ENCODE measurements at places on chromosomes 7 and 10. TPM values are rescaled to one million over a fixed set of nuclear protein-coding genes. Genes with fewer than 3 reads are reported as not detected.

The MACROH2A2 gene
- polyA plus RNA-seq, result 142 TPM

The HUS1 gene
- polyA plus RNA-seq, result 19.0 TPM

The ZCWPW1 gene
- polyA plus RNA-seq, result 18.0 TPM

The C7orf57 gene
- polyA plus RNA-seq, result not detected

The NKX2-3 gene
- not detected for polyA plus RNA-seq

The A1CF gene
- 0.07 TPM for polyA plus RNA-seq

The CYP3A7 gene
- 0.14 TPM for polyA plus RNA-seq

The NRAP gene
- polyA plus RNA-seq, result 0.11 TPM

The FLNC gene
- 194 TPM for polyA plus RNA-seq

The OGDHL gene
- 21.4 TPM for polyA plus RNA-seq

The NEUROG3 gene
- polyA plus RNA-seq, result not detected

The PKD2L1 gene
- polyA plus RNA-seq, result not detected

The NKX1-2 gene
- not detected for polyA plus RNA-seq

The GTF2IRD2 gene
- polyA plus RNA-seq, result 24.3 TPM

The CTTNBP2 gene
- 30.0 TPM for polyA plus RNA-seq

The ACSL5 gene
- 0.31 TPM for polyA plus RNA-seq

The SPAM1 gene
- not detected for polyA plus RNA-seq

The ANKRD61 gene
- 1.9 TPM for polyA plus RNA-seq

The HOXA1 gene
- polyA plus RNA-seq, result 0.07 TPM

The NRG3 gene
- 0.85 TPM for polyA plus RNA-seq

The FGFBP3 gene
- polyA plus RNA-seq, result 26.4 TPM

The OR2A42 gene
- not detected for polyA plus RNA-seq

The PKD1L1 gene
- 0.15 TPM for polyA plus RNA-seq

The CUEDC2 gene
- 193 TPM for polyA plus RNA-seq

The SKAP2 gene
- polyA plus RNA-seq, result 1.2 TPM

The PAOX gene
- polyA plus RNA-seq, result 20.1 TPM

The EGR2 gene
- 0.94 TPM for polyA plus RNA-seq

The TRPV5 gene
- polyA plus RNA-seq, result not detected

The SVIL gene
- 258 TPM for polyA plus RNA-seq

The GPR15LG gene
- polyA plus RNA-seq, result not detected

The LIMK1 gene
- 15.6 TPM for polyA plus RNA-seq

The SEMA3D gene
- polyA plus RNA-seq, result 2.1 TPM

The BICC1 gene
- 7.2 TPM for polyA plus RNA-seq

The MOGAT3 gene
- not detected for polyA plus RNA-seq

All from cardiac muscle cell (in vitro differentiated cells and primary cell).